ENCODE measurements at places on chromosomes 2 and 18.

DNA sequence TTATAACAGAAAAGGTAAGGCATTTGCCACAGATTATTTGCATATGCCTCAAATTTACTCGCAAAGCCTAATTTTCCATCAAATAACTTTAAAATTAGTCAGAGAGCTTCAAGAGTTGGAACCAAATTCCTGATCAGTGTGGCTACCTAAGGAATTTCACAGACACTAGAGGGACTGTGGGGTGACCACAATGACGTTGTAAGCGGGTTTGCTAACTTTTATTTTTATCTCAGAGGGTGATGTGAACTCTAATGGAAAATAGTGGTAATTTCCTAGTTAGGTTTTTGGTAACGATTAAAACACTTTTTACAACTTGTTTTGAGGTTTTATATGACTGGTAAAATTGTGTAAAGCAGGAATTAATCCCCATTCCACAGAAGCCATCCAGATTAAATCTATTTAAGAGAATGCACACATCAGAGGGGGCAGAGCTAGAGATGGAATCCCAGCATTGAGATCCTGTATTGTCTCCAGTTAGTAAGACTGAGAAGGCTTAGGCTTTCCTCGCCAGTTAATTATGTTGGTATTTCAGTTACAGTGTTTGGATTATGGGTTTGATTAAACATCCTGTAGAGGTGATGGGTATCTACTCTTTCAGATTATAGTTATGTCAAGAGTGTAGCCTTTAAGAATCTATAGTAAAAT lies 129.0 kb downstream of the GPD2 start:
- DNase-seq: no peak

DNA sequence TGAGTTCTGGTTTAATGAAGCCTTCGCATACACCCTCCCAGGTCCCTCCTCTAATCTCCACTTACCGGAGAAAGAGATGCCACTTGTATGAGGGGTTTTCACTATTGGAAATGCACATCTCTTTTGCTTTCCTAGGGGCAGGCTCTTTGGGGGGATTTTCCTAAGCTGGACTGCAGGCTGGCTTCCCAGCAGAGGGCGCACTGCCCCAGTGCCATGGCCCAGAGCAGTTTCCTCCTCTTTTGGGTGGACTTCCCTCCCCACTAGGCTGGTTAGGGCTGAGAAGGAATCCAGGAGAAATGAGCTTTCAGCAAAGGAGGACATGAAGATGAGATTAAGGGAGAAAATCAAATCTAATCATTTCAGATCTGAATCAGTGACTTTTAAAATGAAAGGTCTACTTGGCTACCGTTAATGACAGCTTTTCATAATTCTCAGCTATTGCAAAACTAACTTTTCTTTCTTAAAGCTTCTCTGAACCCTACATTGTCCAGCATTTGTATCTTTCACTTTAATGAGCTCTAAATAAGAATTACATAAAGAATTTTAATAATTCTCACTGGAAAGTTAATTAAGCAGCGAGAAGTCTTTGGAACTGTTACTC lies 784.1 kb upstream of the FANCL start:
- no peak for DNase-seq

GRCh38 chr2:52456561-52457377 lies 1310.8 kb upstream of the CHAC2 start:
- no peak for DNase-seq

GRCh38 chr2:190513877-190514276 lies 20.6 kb downstream of the NEMP2 start:
- no peak for DNase-seq

- DNase-seq: no peak
Observed at GRCh38 chr2:162261032-162261945, 18.0 kb upstream of the FAP start.

DNA sequence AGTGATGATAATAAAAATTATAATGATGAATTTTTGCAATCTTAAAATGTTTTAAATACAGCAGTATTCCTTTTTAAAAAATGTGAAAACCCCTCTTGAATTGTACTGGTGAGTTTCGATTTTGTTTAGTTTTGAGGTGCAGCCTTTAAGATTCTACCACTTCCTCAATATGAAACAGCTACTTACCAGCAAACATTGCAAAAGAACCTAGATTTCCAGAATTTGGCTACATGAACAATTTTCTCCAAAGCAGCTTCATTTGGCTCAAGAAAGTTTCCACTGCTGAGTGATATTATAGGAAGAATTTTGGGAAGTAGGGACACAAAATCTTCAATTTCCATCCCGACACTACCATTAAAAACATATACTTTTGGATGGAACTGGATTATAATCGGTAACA lies 12.0 kb downstream of the TCF4 start:
- no peak for DNase-seq

- no peak for DNase-seq
Observed at GRCh38 chr2:9309147-9309546, 102.5 kb downstream of the ASAP2 start.

DNA sequence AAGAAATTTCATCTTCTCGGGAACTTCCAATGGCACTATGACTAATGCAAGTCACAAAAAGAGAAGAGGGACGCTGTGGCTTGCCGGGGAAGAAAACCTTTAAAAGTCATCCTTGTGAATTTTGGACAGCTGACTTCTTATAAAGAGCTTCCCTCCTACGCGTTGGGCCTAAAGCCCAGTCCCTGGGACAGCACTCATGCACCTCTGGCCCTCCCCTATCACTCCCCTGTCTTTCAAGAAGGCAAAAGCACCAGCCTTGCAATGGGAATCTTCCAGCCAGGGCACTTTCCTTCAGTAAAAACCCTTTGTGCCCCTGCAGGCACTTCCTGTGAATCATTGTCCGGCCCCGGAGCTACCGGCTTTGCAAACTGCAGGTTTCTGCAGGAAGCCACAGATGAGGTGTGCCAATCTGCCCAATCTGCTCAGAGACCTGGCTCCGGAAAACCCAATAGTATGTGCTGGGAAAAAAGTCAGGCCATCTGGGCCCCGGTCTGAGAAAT lies 7.1 kb downstream of the MREG start:
- DNase-seq: no peak

- DNase-seq: no peak
Observed at GRCh38 chr18:76363436-76364120, 131.5 kb downstream of the ZNF516 start.

GRCh38 chr2:32901313-32901712 lies 45.4 kb upstream of the LTBP1 start:
- no peak for DNase-seq

DNA sequence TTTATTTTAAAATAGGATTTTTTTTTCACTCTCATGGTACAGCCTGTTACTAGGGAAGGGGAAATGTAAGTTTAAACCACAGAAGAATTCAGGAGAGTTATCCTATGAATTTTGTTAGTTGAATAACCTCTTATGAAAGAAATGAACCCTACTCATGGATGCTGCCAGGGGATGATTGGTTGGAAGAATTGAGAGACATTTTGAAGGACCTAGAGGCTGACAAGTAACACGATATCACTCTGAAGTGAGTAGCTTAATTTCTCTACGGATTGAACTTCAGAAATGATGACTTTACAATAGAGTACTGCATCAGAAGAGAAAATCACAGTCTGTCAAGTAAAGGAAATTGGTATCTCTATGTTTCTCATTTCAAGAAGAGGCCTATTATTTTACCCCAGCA lies 1346.2 kb downstream of the SUCLG1 start:
- DNase-seq: no peak

GRCh38 chr2:105812180-105813044 lies 67.7 kb downstream of the NCK2 start:
- no peak for DNase-seq

GRCh38 chr2:9285921-9286320 lies 79.3 kb downstream of the ASAP2 start:
- no peak for DNase-seq

GRCh38 chr2:234293973-234294372 lies 202.9 kb downstream of the ARL4C start:
- no peak for DNase-seq

DNA sequence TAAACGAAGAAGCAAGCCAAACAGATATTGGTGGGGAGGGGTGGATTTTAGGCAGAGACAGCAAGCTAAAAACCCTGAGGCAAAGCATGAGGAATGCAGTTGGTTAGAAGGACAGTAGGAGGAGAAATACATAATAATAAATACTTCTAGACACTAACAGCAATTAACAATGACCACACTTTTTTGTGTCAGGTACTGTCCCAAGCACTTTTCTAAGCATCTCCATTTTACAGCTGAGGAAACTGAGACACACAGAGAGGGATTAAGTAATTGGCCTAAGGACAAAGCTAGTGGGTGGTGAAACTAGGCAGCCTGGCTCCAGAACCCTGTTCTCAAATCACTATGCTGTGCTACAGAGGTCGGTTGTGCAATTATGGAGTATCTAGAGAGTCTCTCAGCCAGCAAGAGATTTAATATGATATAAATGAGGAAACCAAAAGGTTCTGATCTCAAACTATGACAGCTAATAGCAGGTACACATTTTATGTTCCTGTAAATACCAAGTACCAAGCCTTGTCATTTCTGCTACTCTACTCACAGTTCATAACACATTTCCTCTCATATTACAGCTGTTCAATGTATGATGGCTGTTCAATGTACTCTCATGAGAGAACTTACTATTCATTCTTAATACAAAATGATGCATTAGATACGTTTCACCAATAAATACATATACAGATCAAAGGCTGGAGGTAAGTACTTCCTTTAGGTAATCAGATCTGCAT lies 5.3 kb downstream of the MAP4K3 start:
- DNase-seq: no peak

GRCh38 chr2:200399636-200400035 lies 93.1 kb downstream of the SPATS2L start:
- DNase-seq: no peak

DNA sequence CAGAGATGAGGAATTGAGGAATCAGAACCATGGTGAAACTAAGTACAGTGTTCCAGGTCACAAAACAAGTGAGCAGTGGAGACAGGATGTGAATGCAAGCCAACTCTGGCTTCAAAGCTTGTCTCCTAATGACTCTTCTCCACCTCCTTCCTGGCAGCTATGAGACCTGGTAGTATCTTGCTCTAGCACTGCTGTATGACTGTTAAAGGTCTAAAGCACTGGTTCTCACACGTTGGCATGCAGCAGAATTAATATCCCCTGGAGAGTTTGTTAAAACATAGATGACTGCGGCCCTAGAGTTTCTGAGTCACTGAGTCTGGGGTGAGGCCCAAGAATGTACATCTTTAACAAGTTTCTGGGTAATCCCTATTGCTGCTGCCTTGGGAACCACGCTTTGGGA lies 63.3 kb downstream of the SUCLG1 start:
- no peak for DNase-seq

- DNase-seq: no peak
Observed at GRCh38 chr2:20132990-20133535, 81.6 kb upstream of the LAPTM4A start.

DNA sequence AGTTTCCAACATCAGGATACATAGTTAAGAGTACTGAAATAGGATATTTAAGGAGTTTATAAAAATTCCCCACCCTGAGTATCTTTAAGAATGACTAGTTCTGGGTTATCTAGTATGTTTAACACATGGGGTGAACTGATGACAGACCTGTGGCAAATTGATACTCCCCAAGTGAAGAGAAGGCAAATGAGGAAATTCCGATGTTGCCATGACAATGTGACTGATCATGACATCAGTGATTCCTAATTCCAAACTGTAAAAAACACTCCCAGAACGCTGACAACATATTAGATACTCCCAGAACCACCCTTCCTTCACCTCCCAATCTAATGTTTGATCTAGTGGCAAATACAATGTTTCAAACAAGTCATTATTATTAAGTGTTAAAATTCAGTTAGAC lies 77.6 kb downstream of the RBMS1 start:
- no peak for DNase-seq

DNA sequence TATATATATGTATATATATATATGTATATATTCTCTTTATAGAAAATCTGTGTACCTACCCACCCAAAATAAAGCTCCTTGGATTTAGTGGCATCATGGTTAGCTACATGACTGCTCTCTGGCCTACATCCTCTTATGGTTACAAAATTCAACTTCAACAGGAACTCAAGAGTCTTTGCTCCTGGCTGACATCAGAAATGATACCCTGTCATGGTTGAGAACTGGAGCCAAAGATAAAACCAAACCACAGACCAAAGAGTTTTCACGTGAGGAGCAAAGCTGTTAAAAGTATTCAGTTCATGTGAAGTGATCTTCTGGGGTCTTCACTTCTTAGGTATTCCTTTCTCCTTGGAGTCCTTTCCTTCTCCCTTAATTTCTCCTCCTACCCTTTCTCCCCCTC lies 476.3 kb downstream of the SOX11 start:
- DNase-seq: no peak

GRCh38 chr2:56167616-56168562 lies 15.9 kb upstream of the CCDC85A start:
- no peak for DNase-seq

DNA sequence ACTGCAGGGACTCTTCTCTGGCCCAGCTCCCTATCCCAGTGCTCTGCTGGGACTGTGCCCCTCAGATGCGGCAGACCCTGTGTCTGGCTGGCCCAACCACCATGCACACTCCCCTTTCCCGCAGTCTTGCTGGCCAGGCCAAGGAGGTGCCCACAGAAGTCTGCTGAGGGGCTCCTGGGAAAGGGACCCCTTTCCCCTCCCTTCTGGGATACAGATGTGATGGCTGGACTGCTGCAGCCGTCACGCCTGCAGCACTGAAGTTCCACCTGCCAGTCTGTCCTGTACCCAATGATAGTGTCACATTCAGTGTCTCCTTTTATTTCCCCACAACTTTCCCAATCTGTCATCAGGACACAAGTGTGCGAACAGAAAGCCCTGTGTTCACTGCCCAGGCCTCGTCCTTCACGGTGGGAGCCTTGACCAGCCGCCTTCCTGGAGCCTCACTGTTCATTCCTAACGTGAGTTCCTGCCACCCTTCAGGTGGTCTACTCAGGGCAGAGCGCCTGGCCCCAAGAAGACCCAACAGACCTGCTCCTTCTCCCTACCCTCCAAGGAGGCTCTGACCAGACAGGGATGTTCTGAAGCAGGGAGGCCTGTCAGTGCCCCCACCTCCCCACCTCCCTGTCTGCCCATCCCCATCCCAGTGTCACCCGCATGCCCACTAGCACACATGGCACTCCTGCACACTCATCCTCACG lies 47.1 kb downstream of the ANKMY1 start:
- DNase-seq: no peak

- no peak for DNase-seq
Observed at GRCh38 chr18:35623255-35623654, 41.7 kb downstream of the GALNT1 start.

- DNase-seq: no peak
Observed at GRCh38 chr2:17301437-17301836, 216.8 kb downstream of the RAD51AP2 start.

DNA sequence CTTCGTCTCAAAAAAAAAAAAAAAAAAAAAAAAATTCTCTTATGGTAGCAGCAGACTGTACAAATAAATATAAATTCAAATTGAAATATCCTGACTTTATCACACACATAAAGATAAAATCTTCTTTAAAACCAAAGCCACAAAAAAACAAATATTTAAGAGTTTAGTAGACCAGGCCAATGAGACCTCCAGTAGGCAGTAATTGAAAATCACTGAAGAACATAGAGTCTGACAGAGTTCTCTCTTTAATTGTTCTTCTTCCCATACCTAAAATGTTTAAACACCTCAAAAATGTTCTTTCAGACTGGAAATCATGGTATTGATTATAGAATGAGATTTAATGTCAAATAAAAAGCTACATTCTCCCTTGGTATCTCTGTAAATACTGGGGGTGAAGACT lies 20.8 kb downstream of the PRPF40A start:
- DNase-seq: no peak

GRCh38 chr2:176130147-176130956 lies 847 bp downstream of the HOXD8 start:
- no peak for DNase-seq

GRCh38 chr2:223488814-223489213 lies 113.3 kb downstream of the SCG2 start:
- DNase-seq: no peak

All from stimulated activated CD4-positive, alpha-beta T cell treated with anti-CD3 and anti-CD28 coated beads, Interleukin-1b, Interleukin-23, amount 100 ng/mL, for 1 hour (primary cell).